Adrenal gland (tissue), 19 donors: ENCODE measurements at places on chromosomes 12 and 14. TPM values are rescaled to one million over a fixed set of nuclear protein-coding genes. Genes with fewer than 3 reads are reported as not detected.

ZBTB39 gene
- polyA plus RNA-seq = 2.7 TPM

ATP2B1 gene
- 23.5 TPM for polyA plus RNA-seq

SCN8A gene
- 0.74 TPM for polyA plus RNA-seq

KERA gene
- not detected for polyA plus RNA-seq

PTPRO gene
- polyA plus RNA-seq = 0.74 TPM

SRRM4 gene
- 1.1 TPM for polyA plus RNA-seq

FZD10 gene
- 0.07 TPM for polyA plus RNA-seq

BDKRB2 gene
- 1.0 TPM for polyA plus RNA-seq

CFAP251 gene
- polyA plus RNA-seq = 11.6 TPM

C1QL4 gene
- not detected for polyA plus RNA-seq

KRT2 gene
- 0.16 TPM for polyA plus RNA-seq

RNASE7 gene
- polyA plus RNA-seq = not detected

EXOC3L4 gene
- polyA plus RNA-seq = 3.1 TPM

PWP1 gene
- polyA plus RNA-seq = 17.3 TPM

PPP1R13B gene
- polyA plus RNA-seq = 14.6 TPM

SYNE3 gene
- 6.2 TPM for polyA plus RNA-seq

A2ML1 gene
- polyA plus RNA-seq = not detected

GPR84 gene
- 1.3 TPM for polyA plus RNA-seq

C12orf54 gene
- 0.55 TPM for polyA plus RNA-seq

SYT10 gene
- 0.08 TPM for polyA plus RNA-seq

LIN7A gene
- polyA plus RNA-seq = 1.6 TPM

SERPINA9 gene
- polyA plus RNA-seq = not detected

HCAR1 gene
- polyA plus RNA-seq = 0.09 TPM

ARHGAP9 gene
- polyA plus RNA-seq = 4.1 TPM

C12orf56 gene
- not detected for polyA plus RNA-seq

KRT7 gene
- 34.8 TPM for polyA plus RNA-seq

HOXC13 gene
- polyA plus RNA-seq = not detected

LRRC10 gene
- not detected for polyA plus RNA-seq

DNAJC22 gene
- polyA plus RNA-seq = 0.48 TPM

FAM234B gene
- 0.67 TPM for polyA plus RNA-seq

NKX2-8 gene
- polyA plus RNA-seq = not detected

KRT5 gene
- polyA plus RNA-seq = not detected

GAPDH gene
- 3,953 TPM for polyA plus RNA-seq

TMPRSS12 gene
- polyA plus RNA-seq = not detected

TMTC2 gene
- polyA plus RNA-seq = 1.6 TPM
